Activated T-cell treated with anti-CD3 and anti-CD28 coated beads, Interleukin-2, amount 50 U/mL, for 24 hours (primary cell): ENCODE measurements at places on chromosomes 2 and 18.

DNA sequence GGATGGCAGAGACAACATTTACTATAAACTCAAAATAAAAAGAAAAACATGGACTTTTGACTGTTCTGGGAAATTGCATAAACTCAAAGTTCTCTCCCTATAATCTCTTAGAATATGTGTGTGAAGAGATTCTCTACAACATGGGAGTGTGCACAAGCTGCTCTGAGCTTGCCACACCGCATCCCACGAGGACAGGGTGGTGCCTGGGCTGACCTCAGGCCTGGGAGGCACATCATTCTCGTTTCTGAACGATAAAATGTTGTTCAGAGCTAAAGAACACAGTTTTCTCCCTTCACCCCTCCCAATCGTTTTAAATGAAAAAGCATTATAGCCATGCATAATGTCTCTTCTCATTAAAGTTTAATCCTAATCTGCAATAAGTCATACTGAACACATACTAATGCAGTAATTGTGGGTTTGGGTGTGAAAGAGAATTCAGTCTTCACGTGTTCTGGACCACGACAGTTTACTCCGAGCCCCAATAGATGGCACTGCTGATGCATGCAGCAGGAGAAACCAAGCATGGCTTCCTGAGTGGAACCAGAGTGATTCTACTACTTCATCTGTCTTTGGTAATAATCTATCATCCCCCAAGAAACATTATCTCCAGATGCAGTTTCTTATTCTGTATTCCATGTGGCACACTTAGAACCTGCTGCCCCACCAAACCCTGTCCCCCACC, 46.9 kb upstream of the LAMA1 start:
- DNase-seq: no peak

GRCh38 chr2:97741251-97741650, 27.9 kb downstream of the ZAP70 start:
- DNase-seq: peak; percentile 32

DNA sequence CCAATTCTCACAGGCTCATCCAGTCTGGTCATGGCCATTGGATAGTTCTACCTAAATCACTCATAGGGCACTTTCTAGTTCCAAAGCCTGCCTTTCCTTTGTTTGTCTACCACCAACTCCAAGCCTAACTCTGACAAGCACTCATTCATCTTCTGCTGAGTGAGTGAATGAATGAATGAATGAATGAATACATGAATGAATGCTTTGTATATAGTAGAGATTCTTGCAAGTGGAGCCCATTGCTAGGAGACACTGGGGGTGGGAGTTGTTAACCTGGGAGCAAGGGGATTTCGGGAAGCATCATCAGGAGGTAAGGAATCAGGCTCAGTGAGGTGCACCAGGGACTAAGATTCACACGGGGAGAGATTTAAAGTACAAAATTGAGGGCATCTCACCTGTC, 3.3 kb upstream of the MOCOS start:
- DNase-seq: no peak

DNA sequence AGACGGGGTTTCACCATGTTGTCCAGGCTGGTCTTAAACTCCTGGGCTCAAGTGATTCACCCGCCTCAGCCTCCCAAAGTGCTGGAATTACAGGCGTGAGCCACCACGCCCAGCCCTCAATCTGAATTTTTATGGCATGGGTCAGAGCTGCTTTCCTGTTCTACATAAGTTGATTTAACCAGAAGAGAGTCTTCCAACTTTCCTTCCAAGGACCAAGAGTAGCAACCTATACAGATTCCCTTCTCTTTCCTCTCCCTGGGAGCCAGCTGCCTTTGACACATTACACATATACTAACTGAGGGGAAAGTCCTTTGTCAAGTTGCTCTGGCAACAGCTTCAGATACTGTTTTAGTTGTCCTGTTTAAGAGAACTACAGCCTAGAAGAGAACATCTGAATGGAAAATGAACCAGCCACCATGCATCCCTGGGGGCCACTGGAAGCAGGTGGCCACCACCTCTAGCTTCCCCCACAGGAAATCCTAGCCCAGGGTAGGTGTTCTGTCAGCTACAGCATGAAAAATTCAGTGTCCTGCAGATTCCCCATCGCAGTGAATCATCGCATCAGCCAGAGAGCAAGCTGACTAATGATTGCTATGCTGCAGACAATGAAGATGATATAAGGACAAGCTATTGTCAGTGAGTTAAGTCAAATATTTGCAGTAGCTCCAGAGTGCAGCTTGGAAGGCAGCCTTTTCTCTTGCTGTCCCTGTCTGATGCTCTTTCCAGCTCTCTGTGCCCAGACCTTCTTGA, 62.9 kb downstream of the POMC start:
- no peak for DNase-seq

DNA sequence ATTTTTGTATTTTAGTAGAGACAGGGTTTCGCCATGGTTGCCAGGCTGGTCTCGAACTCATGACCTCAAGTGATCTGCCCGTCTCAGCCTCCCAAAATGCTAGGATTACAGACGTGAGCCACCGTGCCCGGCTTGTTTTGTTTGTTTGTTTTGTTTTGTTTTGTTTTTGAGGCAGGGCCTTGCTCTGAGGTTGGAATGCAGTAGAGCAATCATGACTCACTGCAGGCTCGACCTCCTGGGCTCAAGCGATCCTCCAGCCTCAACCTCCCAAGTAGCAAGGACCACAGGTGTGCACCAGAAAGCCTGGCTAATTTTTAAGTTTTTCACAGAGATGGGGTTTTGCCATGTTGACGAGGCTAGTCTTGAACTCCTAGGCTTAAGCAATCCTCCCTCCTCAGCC, 8.9 kb upstream of the CNNM4 start:
- DNase-seq: no peak

DNA sequence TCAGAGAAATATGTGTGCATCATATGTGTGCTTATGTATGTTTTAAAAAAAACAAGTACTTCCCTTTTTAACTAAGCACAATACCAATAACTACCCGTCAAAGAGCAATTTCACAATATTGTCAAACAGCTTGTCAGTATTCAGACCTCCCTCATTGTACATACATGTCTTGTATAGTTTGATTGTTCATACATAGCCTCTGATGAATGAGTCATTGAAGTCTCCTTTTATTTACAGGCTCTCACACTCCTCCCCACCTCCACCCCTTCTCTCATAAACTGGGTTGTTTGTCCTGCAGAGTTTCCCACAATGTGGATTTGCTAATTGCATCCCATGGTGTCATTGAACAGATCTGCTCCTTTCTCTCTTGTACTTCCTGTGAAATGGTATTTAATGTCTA, 132.8 kb upstream of the L3MBTL4 start:
- DNase-seq: no peak

- DNase-seq: peak; percentile 78
Measured at GRCh38 chr2:227460070-227460485, 11.9 kb upstream of the AGFG1 start.

DNA sequence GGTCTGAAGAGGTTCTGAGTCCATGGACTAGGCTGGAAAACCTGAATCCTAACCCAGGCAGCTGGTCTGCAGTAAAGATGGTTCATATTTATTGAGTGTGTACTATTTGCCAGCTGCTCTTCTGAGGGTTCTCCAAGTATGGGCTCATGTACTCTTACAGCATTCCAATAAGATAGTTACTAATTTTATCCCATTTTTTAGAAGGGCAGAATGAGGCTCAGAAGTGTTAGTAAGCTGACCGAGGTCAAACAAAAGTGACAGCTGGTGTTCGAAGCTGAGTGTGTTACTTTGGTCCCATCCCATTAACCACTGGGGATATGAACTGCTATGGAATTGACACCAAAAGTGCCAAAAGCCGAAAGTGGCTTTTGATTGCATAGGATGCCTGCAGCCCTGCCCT, 76.9 kb downstream of the CABLES1 start:
- DNase-seq: no peak

- DNase-seq: no peak
Measured at GRCh38 chr2:20560011-20560410, 90.9 kb downstream of the HS1BP3 start.

DNA sequence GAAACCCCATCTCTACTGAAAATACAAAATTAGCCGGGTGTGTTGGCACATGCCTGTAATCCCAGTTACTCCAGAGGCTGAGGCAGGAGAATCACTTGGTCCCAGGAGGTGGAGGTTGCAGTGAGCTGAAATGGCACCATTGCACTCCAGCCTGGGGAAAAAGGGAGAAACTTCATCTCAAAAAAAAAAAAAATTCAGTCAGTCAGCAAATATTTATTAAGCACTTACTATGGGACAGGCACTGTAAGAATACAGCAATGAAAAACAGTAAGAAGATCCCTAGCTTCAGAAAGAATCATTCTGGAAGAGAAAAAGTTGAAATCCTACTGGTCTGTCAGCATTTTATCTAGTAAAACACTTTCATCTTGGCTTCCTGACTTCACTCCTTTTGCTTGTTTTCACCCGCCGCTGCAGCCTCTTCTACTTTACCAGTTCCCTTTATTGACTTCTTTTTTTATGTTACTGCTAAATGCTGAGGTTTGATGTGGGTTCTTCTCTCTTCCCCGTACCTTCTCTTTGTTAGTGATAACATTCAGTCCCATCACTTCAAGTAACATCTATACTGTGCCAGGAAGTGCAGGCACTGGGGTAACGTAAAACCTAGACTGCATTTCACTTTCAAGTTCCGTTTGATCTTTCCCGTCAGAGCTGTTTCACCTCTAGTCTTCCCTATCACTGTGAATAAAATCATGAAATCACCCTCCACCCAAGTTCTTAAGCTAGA, 10.8 kb upstream of the TAF4B start:
- DNase-seq: peak; percentile 37

DNA sequence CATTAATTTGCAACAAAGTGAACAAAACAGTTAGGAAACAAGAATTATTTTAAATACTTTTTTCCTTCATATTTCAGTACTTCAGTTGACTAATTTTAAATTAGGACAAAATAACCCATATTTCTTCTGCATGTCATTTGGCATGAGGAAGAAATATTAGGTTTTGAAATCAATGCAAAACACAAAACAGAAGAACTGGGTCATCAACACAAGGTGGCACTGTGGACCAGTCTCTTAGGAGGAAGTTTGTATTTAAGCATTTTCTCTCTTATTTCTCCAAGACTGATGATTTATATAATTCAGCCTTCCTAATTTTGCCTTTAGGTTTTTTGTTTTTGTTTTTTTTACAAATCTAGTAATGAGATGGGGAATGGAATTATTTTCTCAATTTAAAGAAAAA, 352.8 kb upstream of the KCNH7 start:
- no peak for DNase-seq

GRCh38 chr2:37679072-37679695, 7.7 kb upstream of the CDC42EP3 start:
- DNase-seq: no peak

DNA sequence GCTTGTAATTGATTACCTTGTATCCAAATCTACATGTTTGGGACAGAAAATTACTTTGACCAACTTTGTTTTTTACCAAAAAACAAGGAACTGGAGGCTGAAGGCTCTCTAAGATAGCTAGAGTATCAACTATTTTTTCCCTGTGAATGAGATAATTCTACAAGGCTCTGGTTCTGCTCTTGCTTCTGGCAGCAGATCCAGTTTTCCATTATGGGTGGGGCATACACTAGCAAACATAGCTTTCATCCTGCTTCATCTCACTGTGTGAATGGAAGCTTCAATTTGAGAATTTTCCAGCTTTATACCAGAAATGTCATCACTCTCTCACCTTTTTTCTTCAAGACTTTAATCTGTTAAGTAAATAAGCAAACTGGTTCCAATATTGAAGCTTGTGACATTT, 249.7 kb downstream of the RPRM start:
- DNase-seq: no peak

DNA sequence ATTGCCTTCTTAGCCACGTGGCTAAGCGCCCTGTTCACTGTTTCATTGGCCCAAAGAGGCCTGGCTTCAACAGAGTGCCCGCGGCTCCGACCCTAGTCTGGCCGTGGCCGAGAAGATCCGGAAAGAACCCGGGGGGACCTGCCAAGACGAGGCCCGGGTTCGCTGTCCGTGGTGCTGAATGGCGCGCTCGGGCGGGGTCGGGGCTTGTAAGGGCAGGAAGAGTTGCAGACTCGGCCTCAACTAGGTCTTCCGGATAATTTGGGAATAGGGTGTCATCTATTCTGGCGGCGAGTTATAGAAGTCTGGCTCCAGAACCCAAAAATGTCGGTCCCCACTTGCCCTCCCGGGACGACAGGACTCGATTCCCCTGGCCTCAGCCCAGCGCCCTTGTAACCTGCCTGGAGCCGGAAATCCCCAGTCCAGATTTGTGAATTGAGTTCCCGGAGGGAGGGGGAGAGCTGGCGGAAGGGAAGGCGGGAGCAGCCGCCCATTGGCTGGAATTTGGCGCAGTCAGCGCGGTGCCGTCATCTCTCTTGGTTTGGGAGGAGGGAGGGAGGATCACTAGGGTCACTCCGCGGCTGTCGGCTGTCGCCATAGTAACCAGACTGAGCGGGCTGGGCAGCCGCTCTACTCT, 3.5 kb downstream of the CDK5R2 start:
- DNase-seq: peak; percentile 73

DNA sequence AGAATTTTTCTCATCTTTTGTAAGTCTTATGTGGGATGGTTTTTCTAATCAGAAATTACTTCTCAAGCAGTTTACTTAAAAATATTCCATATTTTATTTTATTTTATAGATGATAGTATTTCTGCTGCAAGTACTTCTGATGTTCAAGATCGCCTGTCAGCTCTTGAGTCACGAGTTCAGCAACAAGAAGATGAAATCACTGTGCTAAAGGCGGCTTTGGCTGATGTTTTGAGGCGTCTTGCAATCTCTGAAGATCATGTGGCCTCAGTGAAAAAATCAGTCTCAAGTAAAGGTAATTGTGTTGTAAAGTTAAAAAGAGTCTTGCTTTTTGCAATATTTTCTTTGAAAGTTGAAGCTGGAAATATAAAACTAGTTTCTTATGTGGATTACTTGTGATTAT, 76.2 kb downstream of the EML4 start:
- DNase-seq: no peak

DNA sequence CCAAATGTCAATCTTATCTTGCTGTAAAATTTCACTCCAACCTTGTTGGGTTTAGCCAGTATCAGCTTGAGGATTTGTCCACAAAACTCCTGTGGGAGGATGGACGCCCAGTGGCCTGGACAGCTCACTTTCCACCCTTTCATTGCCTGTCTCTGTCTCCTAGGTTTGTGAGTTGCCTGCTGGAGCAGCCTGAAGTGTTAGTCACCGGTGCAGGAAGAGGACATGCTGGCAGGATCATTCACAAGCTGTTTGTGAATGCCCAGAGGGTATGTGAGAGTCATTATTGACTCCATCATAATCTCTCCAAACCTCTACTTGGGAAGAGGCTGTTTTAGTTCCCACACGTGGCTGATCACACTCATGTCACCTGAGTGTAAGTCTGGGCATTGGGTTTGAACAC, 112.3 kb downstream of the RAB3GAP1 start:
- no peak for DNase-seq

DNA sequence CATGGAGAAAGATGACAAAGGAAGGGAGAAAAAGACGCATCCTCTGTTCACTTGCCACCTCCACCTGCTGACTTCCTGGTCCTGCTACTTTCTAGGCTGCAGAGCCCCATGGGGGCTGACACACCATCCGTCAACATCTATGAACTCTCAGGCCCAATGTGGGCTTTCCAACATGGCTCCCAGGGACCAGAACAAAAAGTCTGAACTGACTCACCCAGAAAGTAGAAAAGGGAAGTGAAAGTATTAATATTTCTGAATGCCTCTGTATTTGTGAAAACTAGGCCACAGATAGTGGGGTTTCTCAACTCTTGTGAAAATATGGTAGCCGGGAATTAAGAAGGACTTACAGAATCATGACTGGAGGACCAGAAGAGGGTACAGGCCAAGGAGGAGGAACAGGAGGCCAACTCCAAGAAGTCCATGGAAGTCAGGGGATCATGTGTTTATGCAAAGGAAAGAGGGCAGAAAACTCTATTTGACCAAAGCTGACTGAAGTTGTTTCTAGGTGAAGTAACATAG, 123.1 kb upstream of the CAB39 start:
- DNase-seq: no peak
